Stimulated activated memory B cell treated with anti-CD40 and anti-IgM and Interleukin-4, amounts not matched to agents 10 μg/mL and 1 μg/mL and 100 μg/mL, for 72 hours (primary cell): ENCODE measurements at places on chromosomes 13 and 19.

- no peak for ATAC-seq
Observed at GRCh38 chr13:71712988-71713653, 153.9 kb downstream of the DACH1 start.

- ATAC-seq = no peak
Observed at GRCh38 chr19:339262-339887, 5.2 kb downstream of the MIER2 start.

DNA sequence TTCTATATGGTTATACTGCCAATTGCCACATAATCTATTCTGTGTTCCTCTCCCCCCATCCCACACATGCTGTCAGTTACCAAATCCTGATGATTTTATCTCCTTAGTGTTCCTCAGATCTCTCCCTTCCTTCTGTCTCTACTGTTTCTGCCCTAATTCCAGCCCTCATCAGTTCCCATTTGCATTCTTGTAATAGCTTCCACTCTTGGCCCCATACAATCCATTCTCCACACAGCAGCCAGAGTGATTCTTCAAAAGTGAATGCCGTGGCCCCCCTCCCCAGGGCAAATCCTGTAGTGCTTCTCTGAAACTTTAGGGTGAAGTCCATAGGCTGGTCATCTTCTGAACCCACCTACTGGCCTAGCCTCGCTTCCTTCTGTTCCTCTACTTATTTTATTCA, 114.4 kb downstream of the ZAR1L start:
- no peak for ATAC-seq

DNA sequence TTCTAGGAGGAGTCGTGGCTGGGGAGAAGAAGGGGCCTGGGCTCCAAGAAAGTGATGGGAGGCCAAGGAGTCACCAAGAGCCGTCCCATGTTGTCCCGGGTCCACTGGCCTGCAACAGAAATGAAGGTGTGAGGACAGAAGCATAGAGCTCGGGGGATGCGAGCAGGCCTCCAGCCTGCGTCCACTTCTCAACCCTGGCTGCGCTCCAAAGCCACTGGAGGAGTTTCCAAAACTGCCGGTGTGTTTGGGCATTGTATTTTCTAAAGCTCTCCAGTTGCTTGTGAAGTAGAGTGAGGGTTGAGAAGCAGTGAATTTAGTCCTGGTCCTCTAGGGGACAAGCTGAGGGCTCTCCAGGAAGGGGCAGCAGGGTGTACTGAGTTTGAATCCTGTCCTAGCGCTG, 13.0 kb downstream of the FFAR2 start:
- no peak for ATAC-seq

GRCh38 chr13:88552966-88553365, 881.8 kb downstream of the SLITRK5 start:
- no peak for ATAC-seq

DNA sequence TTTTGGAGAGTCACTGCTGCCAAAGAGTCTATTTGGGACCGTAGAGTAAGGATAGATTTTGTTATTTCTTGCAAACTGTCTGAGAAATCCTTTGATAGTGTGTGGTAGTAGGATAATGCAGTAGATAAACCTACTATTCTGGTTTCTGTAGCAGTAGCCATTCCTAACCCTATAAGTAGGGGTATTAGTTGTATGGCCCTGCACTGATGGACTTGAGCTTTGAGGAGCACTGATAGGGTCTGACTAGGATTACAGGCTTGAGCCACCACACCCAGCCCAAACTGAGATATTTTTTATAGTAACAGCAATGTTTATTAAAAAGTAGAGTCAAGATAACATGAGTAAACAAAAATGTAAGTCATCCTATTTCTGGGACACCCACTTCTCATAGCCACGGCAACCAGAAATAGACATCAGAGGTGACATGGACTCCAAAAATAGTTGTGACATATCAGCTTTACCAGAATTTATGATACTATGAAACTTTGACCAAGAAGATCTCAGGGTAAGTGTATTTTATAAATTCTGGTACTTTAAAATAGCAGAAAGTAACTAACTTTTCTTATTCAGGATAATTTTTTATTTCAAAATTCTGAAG, 479.1 kb downstream of the SUCLA2 start:
- ATAC-seq = no peak

GRCh38 chr13:113034451-113035212, 65.6 kb downstream of the MCF2L start:
- no peak for ATAC-seq
